PC-9 (cell line): ENCODE measurements at places on chromosomes 1 and 21.

DNA sequence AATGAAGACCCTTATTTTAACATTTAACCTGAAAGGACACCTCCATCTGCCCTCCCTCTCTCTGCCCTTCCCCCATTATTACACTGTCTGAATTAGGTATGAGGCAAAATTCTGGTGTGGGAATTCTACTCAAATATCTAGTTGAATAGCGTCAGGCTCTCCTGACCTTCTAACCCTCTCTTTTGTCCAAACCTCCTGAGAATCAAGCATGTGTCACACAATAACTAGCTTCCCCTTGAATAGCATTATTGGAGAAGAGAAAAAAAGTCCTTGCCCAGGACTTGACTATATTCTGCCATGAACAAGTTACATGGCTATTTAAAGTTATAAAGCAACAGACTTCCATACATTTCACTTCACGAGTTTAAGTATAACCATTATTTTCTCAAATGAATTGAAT lies 35.5 kb downstream of the USH2A start:
- no peak for DNase-seq

- no peak for DNase-seq
Measured at GRCh38 chr1:47555841-47556560, 118.2 kb downstream of the FOXD2 start.

GRCh38 chr1:225972344-225973152 lies 26.6 kb downstream of the SDE2 start:
- no peak for DNase-seq

DNA sequence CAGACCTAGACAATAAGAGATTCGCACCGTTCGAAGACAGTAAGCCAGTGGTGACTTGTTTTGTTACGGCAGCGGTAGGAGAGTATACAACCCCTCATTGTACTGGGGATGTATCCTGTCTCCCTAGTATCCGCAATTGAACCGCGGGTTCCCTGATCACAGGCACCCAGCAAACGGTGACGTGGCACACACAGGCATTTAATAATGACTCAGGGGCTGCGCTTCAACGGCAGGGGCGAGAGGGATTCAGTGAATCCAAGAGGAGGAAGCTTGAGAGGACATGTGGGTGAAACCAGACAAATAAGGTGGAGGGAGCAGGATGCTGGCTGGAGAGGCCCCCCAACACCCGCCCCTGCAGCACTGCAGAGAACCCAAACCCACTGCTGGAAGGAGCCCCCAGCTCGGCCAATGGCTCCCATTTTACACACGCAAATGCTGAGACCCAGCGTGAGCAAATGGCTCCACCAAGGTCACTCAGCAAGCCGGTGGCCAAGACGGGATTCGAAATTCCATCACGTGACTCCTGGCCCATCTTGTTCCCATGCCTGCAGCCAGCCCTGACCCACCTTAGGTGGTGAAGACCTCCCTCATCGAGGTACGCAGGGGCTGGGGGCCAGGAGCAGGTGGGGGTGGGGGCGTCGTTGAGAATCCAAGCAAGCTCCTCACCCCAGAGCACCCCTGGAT lies 149.9 kb downstream of the SYF2 start:
- DNase-seq: no peak

GRCh38 chr21:17191346-17191993 lies 321.4 kb upstream of the CXADR start:
- no peak for DNase-seq
